ENCODE measurements at places on chromosomes 4 and X.

GRCh38 chrX:154526901-154527675 is 11.1 kb upstream of the FAM3A start:
- DNase-seq: peak; percentile 82

- DNase-seq: no peak
These were observed 9.5 kb downstream of the CTPS2 start for GRCh38 chrX:16702700-16703599.

GRCh38 chr4:36213977-36214376 is 30.3 kb downstream of the ARAP2 start:
- DNase-seq: no peak

- no peak for DNase-seq
These were observed at the start of gene CPZ for GRCh38 chr4:8592366-8593263. CPZ (plus strand) TSS chr4:8592765; CDS start chr4:8592834, 69 bp downstream.

- no peak for DNase-seq
These were observed 353.7 kb upstream of the SLC7A11 start for GRCh38 chr4:138595731-138596460.

DNA sequence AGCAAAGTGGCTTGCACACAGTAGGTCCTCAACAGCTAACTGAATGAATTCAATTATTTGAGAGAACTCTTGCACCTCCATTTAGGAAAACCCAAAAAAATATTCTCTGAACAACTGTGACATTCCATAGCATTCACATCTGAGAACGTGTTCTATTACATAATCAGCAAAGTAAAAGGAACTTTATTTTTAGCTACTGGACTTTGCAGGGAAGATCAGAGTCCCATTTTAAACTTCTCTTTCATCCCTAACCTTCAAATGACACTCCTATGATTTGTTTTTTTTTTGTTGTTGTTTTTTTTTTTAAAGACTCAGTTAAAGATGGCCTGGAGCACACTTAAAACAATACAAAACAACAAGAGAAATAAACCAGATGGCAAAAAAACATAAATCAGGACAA is 30.9 kb downstream of the RAI2 start:
- no peak for DNase-seq

DNA sequence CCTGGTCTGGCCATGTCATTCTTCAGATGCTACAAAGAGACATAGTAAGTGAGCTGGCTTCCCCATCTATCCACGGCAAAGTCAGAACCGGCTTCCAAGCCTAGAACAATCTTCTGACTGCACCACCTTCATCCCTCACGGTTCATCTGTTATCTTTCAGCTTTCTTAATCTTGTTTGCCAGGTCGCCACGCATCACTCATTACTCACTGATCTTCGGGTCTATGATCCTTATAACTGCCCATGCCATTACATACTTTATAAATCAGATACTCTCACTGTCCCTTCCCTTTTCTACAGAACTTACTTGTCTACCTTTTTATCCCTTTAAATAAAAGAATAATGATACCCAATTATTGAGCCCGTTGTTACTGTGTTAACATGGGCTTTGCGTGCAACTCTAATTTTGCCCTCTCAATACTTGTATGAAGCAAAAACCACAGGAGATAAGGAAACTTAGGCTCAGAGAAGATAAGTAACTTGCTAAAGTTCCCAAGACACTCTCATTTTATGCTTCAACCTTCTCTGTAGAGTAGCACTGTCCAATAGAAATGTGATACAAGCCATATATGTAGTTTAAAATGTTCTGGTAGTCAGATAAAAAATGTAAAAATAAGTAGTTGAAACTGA is 171.7 kb downstream of the AMELX start:
- DNase-seq: no peak

DNA sequence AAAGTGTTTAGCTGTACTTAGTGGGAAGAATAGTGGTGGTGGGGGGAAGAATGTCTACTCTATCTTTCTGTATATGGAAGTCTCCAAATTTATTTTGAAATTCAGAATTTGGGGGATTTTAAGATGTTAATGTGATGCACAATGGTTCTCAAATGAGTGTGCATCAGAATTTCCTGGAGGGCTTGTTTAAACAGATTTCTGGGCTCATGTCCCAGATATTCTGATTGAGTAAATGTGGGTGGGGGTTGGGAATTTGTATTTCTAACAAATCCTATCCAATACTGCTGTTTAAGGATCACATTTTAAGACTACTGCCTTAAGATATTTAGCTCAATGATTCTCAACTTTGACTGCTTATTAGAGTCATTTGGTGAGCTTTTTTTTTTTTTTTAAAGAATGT is 15.1 kb upstream of the INTS6L start:
- DNase-seq: no peak

DNA sequence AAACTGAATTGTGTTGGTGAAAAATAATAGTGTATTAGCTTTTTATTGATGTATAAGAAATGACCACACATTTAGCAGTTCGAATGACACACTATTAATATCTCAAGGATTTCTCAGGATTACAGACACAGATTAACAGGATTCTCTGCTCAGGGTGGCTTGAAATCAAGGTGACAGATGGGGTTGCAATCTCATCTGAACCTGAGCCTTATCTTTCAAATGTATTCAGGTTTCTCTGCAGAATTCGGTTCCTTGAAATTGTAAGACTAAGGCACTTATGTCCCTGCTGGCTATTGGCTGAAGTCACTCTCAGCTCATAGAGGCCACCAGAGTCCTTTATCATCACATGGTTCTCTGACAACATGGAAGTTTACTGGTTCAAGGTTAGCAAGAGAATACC is 1780.1 kb downstream of the ARAP2 start:
- DNase-seq: no peak

GRCh38 chrX:151983186-151983585 is 8.7 kb upstream of the GABRE start:
- DNase-seq: no peak

DNA sequence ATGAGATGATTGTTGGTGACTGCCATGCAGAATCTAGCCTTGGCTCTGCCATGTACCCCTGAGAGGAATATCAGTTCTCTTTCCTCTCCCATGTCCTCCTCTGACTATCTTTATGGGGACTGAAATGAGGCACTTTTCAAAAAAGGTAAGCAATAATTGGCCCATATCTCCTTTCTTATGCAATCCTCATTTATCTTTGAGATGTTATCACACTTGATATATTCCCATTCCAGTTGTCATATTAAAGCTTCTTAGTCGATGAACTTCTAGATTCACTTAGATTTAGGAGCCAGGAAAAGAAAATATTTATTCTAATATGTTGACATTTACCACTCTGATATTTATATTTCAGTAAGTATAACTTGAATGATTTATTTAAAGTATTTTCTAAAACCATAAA is 55.3 kb upstream of the CXCL8 start:
- no peak for DNase-seq

GRCh38 chr4:119765951-119766350 is 137.3 kb upstream of the PDE5A start:
- no peak for DNase-seq

GRCh38 chr4:24840826-24841543 is 45.6 kb downstream of the SOD3 start:
- no peak for DNase-seq

- no peak for DNase-seq
These were observed 583.6 kb upstream of the PCDH10 start for GRCh38 chr4:132565542-132565941.

Measured in cerebellar cortex (tissue), 1 donor.